ENCODE measurements at places on chromosomes 6 and 20. TPM values are rescaled to one million over a fixed set of nuclear protein-coding genes. Genes with fewer than 3 reads are reported as not detected.

DNA sequence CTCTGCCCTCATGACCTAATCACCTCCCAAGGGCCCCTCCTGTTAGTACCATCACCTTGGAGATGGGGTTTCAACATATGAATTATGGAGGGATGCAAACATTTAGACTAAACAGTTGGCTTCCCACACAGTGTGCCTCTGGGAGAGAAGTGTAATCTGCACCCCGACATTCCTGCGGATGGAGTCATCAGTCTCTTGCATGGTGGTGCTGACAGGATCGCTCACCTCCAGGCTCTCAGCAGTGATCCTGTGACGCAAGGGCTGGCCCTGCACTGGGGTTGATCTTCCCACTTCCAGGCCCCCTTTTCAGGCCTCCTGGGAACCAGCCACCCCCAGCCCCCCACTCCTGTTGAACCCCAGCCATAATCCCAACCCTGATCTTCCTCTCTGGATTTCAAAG is 16.0 kb upstream of the PI16 start:
- no peak for DNase-seq

GRM4 gene
- total RNA-seq = 0.05 TPM

DNA sequence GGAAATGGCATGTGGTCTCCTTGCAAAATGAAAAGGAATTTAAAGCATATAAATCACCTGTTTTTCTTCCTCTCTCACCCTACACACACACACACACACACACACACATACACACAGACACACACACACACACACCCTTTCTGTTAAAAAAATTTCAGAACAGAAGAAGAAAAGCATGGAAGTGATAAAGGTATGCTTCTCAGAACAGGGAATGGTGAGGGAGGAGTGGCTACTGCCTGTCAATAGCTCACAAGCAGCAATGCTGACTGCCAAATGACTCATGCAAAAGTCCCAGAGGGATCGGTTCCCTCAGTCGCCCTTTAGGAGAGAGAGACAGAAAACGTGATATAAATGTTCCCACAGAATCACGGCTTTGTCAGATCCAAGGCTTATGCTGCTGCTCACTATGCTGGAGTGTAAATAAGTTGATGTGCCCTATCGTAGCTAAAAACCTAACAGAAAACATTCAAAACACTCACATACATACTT is 102.6 kb downstream of the IBTK start:
- DNase-seq = peak; percentile 98

GRCh38 chr6:42387336-42387735 is 64.4 kb downstream of the TRERF1 start:
- peak; percentile 61 for DNase-seq

CLIC5 gene
- 3.5 TPM for total RNA-seq

- DNase-seq = no peak
These were observed 109.8 kb upstream of the POU3F2 start for GRCh38 chr6:98724537-98724936.

GRCh38 chr6:146029573-146030184 is 817 bp downstream of the GRM1 start:
- DNase-seq = no peak

GRCh38 chr20:48458601-48459385 is 369.0 kb downstream of the PREX1 start:
- DNase-seq = no peak

SLC17A3 gene
- total RNA-seq = 5.6 TPM

DNA sequence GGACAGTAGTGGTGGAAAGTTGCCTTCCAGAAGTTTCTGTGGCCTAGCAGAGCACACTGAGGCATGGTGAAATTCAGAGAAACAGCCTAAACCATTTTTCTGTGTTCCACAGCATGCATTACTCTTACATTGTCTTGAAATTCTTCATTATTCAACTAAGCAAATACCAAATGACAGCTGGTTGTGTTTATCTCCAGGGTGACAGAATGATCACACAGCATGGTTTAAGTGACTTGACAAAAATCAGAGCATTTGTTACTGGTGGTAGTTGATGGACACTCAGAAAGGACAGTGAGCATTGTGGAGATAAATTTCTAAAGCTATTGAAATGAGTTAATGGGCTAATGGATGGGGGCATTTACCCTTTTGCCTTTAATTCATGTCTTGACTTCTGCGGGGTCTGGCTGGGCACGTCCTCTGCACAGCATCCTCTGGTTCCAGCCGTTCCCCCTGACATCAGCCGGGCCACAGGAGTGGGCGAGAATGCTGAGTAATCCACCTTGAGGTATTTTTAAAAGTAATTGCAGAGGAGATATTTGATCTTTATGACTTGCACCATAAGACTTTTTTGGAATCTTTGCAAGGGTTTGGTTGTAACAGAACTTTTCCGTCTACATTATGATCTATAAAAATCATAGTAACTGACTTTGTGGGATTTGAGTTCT is 78.9 kb upstream of the SCP2D1 start:
- no peak for DNase-seq

SMLR1 gene
- not detected for total RNA-seq

- DNase-seq = no peak
These were observed 35.6 kb upstream of the NKX2-4 start for GRCh38 chr20:21432911-21433310.

DNA sequence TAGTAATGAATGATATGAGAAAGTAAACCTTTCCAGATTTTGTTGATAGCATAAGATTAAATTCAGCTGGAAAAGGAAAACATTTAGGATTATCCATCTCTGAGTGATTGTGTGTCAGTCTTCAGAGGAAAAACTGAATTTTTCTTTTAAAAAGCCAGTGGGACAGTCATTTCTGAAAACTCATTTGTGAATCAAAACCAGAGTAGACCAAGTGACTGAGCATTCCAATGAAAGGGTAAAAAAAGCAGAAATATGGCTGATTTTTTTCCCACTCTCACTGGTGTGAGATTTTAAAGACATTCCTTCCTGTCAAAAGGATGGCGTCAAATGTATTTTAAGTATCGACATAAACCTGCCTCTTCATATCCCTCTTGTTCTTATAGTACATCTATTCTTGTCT is 214.0 kb downstream of the GMPR start:
- DNase-seq = no peak

TMEM244 gene
- not detected for total RNA-seq

DNA sequence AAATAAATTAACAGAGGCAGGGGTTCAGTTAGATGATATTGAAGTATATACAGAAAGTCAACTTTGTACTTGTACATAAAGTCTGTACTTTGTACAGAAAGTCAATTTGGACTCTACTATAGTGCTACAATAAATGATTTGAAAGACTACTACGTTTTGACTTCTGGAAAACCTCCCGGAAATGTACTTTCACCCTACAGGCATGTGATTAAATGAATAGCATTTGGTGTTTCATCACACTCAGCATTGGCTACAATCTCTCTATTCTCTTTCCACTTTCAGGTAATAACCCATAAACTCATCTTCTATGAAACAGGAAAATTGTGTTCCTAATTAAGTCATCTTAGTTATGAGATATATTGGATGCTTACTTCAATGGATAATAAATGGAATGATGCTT is 25.6 kb upstream of the MC3R start:
- no peak for DNase-seq

GRCh38 chr6:55974688-55975087 is 99.3 kb upstream of the BMP5 start:
- DNase-seq = no peak

- no peak for DNase-seq
These were observed 75.9 kb upstream of the RGS17 start for GRCh38 chr6:153207006-153207405.

- DNase-seq = no peak
These were observed 149.0 kb downstream of the MYB start for GRCh38 chr6:135329851-135330803.

DNA sequence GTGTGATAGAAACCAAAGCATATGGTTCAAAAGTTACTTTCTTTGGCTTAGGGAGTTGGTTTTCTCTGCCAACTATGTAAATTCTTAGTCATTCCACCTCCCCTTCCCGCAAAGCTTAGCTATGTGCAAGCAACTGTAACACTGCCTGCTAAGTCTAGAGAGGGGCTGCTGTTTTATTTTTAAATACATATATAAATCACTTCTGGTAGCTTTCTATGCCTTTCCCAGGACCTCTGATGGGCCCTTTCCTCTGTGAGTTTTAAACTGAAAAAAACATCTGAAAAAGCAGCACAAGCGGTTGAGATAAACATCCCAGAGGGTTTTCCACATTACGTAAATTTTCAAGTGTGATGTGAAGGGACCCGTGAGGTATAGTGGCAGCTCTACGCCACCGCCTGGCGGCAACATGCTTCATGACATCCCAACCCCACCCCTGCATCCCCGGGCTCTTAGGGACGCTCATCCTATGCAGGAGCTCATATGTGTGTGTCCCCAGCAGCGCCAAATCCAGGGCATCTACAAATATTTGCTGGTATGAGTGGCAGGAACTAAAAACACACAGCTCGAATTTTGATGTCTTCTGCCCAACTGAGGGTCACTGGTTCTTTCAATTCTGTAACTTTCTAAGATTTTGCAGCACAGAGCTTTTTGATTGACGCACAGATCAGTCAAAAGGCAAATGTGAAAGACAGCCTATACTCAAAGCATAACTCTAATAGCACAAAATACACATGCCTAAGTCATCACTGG is 12.7 kb downstream of the SAYSD1 start:
- DNase-seq = peak; percentile 56

DNA sequence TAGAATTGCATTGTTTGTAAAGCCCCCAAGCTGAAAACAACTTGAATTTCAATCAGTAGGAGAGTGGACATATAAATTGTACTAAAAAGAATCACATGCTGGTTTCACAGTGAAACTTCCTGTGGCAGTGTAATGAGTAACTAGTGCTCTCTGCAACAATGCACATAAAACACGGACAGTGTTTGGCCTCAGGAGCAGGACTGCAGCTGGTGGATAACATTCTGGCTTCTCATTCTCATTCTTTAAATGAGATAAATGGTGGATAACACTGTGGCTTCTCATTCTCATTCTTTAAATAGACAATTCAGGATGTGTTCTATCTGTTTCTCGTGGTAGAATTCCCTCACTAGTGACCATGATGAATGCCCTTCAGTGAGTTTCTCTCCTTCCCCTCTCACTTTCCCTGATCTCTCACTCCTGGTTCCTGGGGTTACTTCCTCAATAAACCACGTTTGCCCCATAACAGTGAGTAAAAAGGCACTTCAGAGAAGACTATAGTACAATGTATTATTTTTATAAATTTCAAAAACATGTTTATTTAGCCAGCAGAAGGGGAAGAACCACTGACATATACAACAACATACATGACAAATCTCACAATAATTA is 59.9 kb downstream of the SLC22A2 start:
- peak; percentile 94 for DNase-seq

FABP7 gene
- total RNA-seq = not detected

DNA sequence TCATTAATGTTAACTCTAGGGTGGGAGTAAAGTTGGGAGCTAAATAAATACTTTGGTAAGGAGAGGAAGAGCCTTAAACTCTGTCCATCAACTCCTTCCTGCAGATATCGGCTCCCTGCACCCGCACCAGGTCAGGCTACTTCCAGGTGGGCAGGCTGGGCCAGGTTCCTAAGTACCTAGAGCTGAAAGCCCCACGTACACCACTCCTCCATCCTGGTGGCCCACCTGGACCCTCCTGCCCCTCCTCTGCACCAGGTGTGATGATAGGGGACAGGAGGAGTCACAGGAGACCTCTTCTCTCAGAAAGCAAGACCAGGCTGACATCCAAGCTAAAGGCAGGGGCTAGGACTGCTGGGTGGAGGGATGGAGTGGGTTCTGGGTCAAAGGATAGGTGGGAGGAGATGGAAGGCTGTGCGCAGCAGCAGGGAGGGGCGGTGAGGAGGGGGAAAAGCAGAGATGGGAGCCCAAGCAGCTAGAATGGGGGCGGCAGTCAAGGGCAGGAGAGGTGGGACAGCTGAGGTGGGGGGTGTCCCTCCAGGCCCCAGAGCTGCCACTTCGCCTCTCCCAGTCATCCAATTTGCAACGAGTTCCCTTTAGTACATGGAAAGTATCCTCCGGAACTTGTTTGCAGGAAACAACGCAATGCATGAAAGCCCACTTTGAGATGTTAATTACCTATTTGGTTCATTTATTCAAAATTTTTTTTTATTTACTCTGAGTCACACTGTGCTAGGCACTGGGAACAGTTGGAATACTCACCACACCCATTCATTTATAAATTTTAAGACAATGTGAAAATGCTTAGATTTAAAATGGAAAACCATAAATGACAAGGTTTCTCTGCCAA is 15.2 kb upstream of the TOX2 start:
- no peak for DNase-seq

PAX1 gene
- total RNA-seq = 0.10 TPM

- peak; percentile 54 for DNase-seq
These were observed 4.2 kb downstream of the PRSS16 start for GRCh38 chr6:27251606-27252251.

DNA sequence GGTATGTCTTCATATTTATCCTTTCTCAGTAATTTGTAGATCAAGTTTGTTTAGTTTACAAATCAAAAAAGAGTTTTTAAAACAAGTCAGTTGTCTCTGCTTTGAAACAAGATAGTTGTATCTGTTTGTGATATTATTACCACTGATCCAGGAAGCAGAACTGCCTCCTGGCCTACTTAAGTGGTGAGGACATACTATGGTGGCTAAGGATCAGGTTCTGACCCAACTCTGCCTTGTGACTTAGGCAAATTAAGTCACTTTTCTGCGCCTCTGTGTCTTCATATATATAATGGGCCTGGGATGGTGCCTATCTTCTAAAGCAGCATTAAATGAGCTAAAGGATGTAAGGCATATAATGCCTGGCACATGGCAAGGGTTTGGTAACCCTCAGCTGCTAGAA is 8.7 kb downstream of the ANKS1A start:
- no peak for DNase-seq

DNA sequence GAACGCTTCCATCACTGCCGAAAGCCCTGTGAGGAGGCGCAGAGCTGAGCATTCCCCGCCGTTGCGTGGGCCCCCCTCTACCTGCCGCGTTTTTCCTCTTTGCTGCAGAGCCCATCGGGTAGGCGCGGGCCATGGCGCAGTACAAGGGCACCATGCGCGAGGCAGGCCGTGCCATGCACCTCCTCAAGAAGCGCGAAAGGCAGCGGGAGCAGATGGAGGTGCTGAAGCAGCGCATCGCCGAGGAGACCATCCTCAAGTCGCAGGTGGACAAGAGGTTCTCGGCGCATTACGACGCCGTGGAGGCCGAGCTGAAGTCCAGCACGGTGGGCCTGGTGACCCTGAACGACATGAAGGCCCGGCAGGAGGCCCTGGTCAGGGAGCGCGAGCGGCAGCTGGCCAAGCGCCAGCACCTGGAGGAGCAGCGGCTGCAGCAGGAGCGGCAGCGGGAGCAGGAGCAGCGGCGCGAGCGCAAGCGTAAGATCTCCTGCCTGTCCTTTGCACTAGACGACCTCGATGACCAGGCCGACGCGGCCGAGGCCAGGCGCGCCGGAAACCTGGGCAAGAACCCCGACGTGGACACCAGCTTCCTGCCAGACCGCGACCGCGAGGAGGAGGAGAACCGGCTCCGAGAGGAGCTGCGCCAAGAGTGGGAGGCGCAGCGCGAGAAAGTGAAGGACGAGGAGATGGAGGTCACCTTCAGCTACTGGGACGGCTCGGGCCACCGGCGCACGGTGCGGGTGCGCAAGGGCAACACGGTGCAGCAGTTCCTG is 693 bp downstream of the FAM50B start:
- DNase-seq = no peak

BPI gene
- total RNA-seq = not detected

HSF2 gene
- total RNA-seq = 18.8 TPM

SAMD3 gene
- total RNA-seq = not detected

- DNase-seq = no peak
These were observed 68.5 kb downstream of the ECT2L start for GRCh38 chr6:138864343-138864890.

TRIM10 gene
- under 0.01 TPM for total RNA-seq
